ENCODE measurements at places on chromosomes 12 and 14.

GRCh38 chr14:104309657-104310369 is 171.4 kb downstream of the KIF26A start:
- no peak for DNase-seq

GRCh38 chr12:104974626-104975290 is 11.4 kb upstream of the NOPCHAP1 start:
- DNase-seq = no peak

- no peak for DNase-seq
Observed at GRCh38 chr12:54588110-54588889, at the start of gene PPP1R1A. Gene PPP1R1A (minus strand): TSS chr12:54588659. CDS start chr12:54588488, 171 bp downstream.

- no peak for DNase-seq
Observed at GRCh38 chr12:99200711-99201384, 446.7 kb upstream of the GARIN6 start.

Data from activated naive CD8-positive, alpha-beta T cell treated with anti-CD3 and anti-CD28 coated beads, Interleukin-2, amount 50 U/mL, for 16 hours (primary cell).